Hepatic stellate cell (primary cell): ENCODE measurements at places on chromosomes 2 and 18.

DNA sequence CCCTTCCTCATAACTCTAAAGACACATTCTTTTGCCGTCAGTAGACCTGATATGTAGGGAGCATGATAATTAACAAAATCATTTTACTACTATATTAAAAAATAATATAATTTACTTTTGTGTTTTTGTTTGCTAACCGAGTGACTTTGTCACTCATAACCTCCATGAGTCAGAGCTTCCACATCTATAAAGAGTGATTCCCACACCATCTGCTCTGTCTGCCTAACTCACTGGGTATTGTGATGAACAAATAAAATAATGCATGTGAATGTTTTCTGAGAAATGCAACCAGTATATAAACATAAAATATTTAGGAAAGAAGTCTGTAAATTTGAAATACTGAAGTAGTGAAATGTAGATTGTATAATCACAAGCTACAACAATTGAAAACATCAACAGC is 123.4 kb upstream of the DSEL start:
- no peak for DNase-seq

- peak; percentile 38 for DNase-seq
These were observed 207.2 kb downstream of the SLC8A1 start for GRCh38 chr2:40244675-40245074.

DNA sequence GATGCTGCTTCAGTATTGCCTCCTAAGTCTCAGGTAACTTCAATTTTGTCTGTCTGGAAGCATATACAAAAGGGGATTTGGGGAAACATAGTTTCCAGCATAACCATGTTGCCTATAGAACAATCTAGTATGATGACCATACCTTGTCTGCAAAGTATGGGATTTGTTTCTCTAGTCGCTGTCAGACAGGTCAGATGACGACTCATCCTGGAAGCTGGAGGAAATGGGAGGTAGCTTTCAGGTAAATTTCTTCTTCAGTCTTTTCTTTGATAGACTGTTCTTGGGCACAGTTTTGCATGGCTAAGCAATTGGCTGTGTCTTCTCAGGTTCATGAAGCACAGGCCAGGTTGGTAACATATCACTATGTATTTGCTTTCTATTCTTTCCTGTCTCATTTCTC is 2.8 kb upstream of the OSBPL6 start:
- no peak for DNase-seq

- no peak for DNase-seq
These were observed 9.7 kb upstream of the COPS8 start for GRCh38 chr2:237075749-237076599.
